Muscle of back (tissue), 13 donors: ENCODE measurements at places on chromosomes 7 and 10. TPM values are rescaled to one million over a fixed set of nuclear protein-coding genes. Genes with fewer than 3 reads are reported as not detected.

- DNase-seq = no peak
These were observed 12.3 kb downstream of the CAV2 start for GRCh38 chr7:116511552-116512519.

GRCh38 chr7:16491148-16491547 is 25.6 kb upstream of the SOSTDC1 start:
- no peak for DNase-seq

GRCh38 chr10:67789769-67790168 is 48.2 kb downstream of the DNAJC12 start:
- no peak for DNase-seq

- no peak for DNase-seq
These were observed 500.9 kb upstream of the ZMIZ1 start for GRCh38 chr10:78567680-78568455.

- DNase-seq = no peak
These were observed 10.4 kb downstream of the ALDH18A1 start for GRCh38 chr10:95646160-95646559.

- no peak for DNase-seq
These were observed 112.7 kb downstream of the SND1 start for GRCh38 chr7:127764681-127765080.

DNA sequence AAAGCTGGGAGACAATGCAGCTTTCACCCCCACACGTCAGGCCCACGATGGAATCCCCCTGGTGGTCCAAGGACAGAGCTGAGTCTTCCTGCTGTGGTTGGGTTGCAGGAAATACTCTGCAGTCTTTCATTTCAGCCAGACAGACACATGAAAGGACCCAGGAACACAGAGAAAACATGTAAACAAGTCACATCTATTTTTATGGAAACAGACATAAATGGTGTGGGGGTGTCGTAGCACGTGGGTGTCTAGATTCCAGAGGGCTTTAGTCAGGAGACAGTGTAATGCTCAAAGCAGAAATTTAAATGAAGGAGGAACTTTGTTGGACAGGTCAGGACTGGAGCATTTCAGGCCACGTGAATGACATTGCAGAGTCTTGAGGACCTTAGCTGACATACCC is 444.6 kb downstream of the SUGCT start:
- DNase-seq = no peak

DNA sequence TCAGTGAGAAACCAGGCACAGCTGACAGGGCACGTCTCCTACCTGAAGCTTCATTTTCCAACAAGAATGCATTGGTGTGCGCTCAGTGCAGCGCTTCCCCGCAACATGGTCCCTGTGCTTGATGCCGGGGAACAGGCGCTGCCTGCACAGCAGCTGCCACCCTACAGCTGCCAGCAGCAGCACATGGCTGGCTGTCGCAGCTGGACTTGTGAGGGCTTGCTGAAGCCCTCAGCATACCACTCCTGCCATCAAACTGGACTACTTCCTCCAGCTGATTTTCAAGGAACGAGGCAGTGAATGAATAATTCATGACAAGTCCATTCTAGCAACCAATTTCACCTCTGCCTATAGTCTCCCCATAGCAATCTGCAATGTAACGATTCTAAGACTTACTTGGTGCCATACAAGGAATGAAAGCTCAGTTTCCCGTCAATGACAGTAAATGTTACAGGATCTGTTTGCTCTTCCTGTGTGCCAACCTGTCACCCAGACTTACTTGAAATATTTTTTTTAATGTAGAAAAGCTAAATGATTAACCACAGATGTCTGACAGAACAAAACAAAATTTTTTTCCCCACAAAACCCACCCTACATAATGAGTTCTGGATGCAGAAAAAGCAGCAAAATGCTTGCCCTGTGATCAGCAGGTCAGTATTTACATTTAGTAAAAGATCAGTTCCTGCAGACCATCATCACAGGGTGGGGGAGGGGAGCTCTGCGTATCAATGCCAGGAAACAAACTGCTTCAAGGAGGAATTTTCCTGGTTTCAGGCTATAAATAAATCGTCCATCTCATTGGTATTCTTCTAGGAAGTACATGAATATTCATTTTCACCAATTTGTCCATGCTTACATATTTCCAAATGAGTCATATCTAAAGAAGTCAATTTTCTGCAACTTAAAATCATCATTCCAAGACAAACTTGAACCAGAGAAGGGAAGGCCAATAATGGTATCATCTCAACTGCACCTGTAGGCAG is 140.6 kb downstream of the ALOX5 start:
- peak; percentile 46 for DNase-seq

GRCh38 chr7:134698481-134698880 is 51.8 kb downstream of the BPGM start:
- no peak for DNase-seq

DNA sequence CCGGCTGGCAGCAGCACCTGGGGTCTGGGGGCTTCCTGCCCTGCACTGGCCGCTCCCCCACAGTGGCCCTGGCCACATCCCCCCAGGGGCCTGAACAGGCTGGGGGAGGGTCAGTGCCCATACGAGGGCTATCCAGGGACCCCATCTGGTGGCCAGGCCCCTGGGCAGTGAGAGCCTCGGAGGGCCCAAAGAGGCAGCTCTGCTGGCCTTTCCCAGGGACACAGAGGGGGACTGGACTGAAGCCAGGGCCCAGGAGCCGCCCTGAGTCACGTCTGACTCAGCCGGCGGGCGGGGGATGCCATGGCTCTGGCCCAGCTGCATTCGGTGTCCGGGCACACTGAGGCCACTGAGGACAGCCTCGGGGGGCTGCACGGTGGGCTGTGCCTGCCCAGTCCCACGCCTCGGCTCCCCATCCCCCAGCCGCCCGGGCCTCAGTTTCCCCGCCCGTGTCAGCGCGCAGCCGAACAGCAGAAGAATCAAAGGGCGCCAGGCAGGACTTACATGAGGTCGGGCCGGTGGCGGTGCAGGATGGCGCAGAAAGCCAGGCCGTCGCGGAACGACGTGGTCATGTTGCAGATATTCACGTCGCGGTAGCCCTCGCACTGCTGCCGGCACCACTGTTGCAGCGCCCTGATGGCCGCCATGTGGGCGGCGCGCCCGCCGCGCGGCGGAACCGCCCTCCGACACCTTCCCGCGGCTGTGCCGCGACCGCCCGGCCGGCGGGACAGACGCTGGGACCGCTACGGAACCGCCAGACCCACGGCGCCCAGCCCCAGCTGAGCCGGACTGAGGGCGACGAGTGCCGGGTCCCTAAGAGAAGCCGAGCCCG is at the start of gene MICALL2:
TSS of gene MICALL2 (minus strand) at position 788 of the 829 bp plus-strand sequence. CDS start at position 644, 144 bp downstream.
- peak; percentile 70 for DNase-seq

Gene JAKMIP3
- 0.91 TPM for polyA plus RNA-seq

Gene CCL24
- polyA plus RNA-seq = not detected

Gene AOAH
- 2.7 TPM for polyA plus RNA-seq

Gene SPDYE9
- 0.12 TPM for polyA plus RNA-seq
